ENCODE measurements at places on chromosomes 16 and 17. TPM values are rescaled to one million over a fixed set of nuclear protein-coding genes. Genes with fewer than 3 reads are reported as not detected.
A peak's percentile ranks its signal among the peaks of the same experiment; 100 is the strongest.

The HES7 gene
- 5.9 TPM for total RNA-seq

The TPSG1 gene
- not detected for total RNA-seq

The ZNF423 gene
- total RNA-seq: not detected

The SHCBP1 gene
- 21.4 TPM for total RNA-seq

The GUCY2D gene
- total RNA-seq: not detected

The TBC1D3 gene
- total RNA-seq: 3.6 TPM

DNA sequence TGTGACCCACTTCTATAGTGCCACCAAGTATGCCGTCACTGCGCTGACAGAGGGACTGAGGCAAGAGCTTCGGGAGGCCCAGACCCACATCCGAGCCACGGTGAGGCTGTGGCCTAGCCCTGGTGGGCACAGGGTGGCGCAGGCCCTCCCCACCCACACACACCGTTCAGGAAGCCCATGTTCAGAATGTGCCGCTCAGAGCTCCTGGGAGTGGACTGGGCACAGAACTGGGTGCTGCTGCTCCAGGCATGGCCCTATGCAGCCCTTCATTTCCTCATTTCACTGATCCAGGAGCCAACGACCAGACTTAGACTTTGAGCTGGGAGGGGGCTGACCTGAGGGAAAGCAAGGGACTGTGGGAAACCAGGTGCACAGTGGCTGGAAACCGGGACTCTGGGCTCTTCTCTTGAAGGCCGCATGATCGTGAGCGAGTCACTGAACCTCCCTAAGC lies 2.4 kb upstream of the MRM1 start:
- DNase-seq: no peak

DNA sequence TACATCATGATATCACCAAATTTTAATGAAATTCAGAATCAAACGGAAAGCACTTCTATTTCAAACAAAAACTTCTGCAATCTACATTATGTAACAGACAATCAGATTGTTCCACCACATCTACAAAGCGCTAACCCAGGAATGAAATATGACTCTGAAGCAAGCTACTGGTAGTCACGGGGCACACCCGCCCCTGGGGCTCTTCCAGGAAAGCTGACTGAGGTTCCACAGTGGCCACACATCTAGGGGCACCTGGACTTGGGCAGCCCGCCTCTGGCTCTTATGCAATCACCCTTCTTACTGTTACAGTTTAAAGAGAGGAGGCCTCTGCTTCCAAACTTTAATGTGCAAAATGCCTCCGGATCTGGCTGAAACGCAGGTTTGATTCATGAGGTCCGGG lies 27.5 kb downstream of the ZCCHC14 start:
- DNase-seq: peak; percentile 96

GRCh38 chr17:79936050-79936449 lies 96.8 kb upstream of the CBX4 start:
- no peak for DNase-seq

GRCh38 chr17:64694207-64694606 lies 32.1 kb upstream of the SMURF2 start:
- DNase-seq: peak; percentile 89

- no peak for DNase-seq
Measured at GRCh38 chr16:84680165-84680842, 19.5 kb upstream of the USP10 start.

GRCh38 chr17:35069311-35069710 lies 5.8 kb upstream of the RFFL start:
- DNase-seq: no peak

DNA sequence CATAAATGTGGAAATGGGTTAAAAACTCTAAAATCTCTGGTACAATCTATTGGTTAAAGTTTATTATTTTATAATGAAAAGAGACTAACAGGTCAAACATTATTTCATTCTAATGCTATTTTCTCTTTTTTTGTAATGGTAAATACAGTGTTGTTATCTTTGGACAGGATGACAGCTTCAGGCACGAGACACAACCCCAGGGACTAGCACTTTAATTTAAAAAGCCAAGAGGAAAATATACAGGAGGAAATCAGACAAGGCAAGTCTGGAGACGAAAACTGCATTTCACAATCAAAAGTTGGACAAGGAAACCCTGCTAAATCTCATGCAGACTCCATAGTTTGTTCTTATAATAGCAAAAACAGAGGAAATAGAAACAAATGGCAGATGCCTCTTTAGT lies 589.1 kb upstream of the CDH8 start:
- no peak for DNase-seq

Data from MCF 10A (cell line).